ENCODE measurements at places on chromosomes 3 and 15.

- peak; percentile 1 for DNase-seq
Measured at GRCh38 chr15:71106802-71107500, 8.3 kb upstream of the THSD4 start.

DNA sequence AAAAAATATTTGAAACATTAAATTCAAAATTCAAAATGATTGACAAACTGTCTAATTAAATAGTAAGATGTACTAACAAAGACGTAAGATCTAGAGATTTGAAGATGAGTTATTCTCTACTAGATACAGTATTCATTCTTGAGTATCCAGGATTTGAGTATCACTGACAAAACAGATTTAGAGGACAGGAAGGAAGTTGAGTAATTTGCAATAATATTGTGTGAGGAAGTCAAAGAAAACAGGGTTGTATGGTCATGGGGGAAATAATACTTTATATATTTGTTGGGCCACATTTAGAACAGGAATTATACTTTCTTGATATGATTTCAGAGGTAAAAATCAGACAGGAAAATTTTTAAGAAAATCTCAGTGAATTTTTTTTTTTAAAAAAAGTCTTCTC is 393.1 kb upstream of the CDIN1 start:
- DNase-seq: no peak

GRCh38 chr3:98331329-98331728 is 22.3 kb upstream of the OR5K4 start:
- DNase-seq: no peak

DNA sequence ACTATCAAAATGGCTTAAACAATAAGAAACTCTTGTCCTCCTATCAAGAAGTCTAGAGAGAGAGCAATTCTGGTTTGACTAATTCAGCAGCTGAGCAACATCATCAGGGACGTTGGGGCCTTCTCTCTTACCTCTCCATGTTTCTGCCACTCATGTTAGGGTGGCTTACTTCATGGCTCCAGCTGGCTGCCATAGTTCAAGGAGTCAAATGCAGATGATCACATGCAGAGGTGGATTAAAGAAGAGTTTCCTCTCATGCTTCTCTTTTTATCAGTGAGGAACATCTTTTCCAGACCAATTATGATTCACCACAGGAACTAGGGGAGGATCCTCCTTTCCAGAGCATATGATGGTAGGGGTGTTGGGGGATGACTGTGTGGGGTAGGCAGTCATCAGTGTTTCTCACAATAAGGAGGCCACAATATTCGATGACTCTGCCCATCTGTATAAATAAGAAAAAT is 45.5 kb downstream of the NEK11 start:
- no peak for DNase-seq

DNA sequence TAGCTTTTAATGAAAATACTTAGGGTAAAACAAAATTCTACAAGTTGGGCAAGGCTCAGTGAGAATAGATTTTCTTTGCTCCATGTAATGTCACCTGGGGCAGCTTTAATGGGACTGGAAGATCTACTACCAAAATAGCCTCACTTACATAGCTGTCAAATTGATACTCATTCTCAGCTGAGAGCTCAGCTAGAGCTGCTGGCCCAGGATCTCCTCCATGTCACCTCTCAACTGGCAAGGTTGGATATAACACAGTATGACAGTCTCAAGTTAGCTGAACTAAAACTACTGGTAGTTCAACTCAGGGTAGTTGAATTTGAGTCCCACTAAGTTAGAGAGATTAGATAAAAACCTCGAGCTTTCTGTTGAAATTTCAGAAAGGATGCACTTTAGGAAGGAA is 218.5 kb upstream of the PLSCR5 start:
- DNase-seq: no peak

DNA sequence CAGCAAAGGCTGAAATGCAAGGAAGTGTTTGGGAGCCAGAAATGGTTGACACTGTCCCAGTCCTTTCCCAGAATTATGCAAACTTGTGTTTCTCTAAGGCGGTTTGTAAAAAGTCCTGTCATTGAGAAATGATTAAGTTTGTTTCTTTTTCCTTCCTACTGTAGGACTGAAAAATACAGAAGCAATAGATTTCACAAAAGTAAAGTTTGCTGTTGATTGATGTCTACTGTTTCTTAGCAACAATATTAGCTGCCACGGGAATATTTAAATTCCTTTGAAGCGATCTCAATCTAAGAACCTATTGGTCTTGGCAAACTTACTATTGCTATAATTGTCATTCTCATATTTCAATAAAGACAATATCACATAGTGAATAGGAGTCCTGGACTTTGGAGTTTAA is 100.7 kb upstream of the IL12A start:
- DNase-seq: no peak

- no peak for DNase-seq
Measured at GRCh38 chr3:20190991-20191390, 5.0 kb upstream of the SGO1 start.

DNA sequence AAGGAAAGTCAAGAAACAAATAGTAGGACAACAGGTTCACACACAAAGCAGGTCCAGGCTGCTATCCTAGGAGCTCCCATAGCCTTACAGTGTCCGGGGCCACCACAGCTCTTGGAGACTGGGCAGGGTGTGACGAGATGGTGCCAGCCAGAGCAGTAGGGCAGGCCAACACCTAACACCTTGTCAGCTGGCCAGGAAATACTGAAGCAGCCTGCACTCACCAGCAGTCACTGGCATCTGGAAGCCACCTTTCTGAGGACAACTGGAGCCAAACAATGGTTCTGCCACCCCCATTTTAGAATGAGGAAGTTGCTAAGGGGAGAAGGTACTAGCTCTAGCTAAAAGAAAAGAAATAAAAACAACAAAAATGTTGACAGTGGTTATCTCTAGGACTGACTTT is 47.2 kb downstream of the CCDC12 start:
- no peak for DNase-seq

DNA sequence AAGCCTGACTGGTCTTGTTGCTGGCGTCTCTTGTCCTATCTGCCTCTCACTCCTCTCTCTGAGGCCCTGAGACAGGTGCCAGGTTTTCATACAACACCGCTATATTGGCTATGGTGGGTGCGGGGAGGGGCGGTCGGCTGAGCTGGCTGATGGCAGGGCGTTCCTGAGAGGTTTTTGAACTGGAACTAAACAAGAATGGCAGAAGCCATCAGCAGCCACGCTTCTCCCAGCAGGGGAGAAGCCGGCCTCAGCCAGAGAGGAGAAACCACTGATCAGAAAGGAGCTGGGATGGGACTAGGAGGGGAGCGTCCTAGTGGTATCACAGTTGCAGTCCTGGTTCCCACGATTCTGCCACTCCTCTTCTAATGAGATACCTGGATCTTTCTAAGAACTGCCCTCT is 89.9 kb upstream of the PRR23E start:
- no peak for DNase-seq

GRCh38 chr3:128788268-128788869 is 62.4 kb downstream of the RAB7A start:
- DNase-seq: no peak

DNA sequence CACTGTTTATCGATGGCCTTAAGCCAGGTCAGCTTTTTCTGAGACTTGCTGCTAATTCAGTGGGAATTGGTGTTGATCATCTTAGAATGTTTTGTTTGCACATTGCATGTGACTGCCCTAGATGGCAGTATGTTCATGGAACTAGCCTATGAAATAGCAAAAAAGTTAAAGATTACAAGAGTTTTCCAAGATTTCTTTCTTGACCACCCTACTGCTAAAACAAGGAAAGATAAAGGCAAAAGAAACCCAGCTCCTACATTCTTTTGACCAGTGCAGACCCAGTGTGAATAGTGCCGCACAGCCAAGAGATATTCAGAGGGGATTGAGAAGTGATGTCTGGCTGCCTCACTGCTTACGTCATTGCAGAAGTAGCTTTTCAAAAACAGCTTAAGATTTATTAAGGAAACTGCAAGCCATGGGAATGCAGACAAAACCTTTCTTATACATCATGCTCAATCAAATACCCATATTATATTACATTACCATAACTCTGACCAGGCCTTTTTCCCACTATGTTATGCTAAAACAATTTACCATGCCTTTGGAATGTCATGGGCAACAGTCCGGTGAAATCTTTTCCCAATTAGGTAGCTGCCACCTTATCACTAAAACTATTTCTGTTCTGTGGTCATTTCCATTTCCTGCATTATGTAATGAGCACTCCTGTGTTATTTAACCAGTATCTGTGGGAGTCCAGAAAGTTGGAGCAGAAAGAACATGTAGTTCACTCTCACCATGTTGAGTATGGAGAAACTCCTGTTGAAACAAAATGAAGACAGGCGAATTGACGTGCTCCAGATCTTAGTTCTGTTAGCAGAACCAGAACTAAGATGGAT is 6.0 kb downstream of the PHLDB2 start:
- no peak for DNase-seq

DNA sequence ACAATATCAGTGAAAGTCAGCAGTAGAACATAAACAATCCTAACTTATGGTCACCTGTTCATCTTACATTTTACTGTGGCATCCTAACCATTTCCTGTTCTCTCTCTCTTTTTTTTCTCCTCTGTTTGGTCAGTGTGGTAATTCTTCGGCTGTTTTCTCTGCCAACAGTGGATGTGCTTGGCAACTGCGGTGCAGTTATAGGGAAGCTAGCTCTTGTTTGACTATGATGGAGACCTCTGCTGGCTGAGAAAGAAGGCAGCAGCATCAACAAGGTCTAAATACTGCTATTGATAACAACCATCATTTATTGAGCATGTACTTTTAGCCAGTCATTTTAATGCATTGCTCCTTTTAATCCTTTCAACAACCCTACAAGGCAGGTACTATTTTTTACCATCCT is 723 bp upstream of the DRD3 start:
- DNase-seq: peak; percentile 26

GRCh38 chr15:74542166-74543042 is 1.4 kb downstream of the ARID3B start:
- DNase-seq: no peak

GRCh38 chr15:89591834-89592233 is 16.6 kb downstream of the TICRR start:
- DNase-seq: no peak

- DNase-seq: peak; percentile 55
Measured at GRCh38 chr3:42300013-42300412, 34.0 kb upstream of the CCK start.

DNA sequence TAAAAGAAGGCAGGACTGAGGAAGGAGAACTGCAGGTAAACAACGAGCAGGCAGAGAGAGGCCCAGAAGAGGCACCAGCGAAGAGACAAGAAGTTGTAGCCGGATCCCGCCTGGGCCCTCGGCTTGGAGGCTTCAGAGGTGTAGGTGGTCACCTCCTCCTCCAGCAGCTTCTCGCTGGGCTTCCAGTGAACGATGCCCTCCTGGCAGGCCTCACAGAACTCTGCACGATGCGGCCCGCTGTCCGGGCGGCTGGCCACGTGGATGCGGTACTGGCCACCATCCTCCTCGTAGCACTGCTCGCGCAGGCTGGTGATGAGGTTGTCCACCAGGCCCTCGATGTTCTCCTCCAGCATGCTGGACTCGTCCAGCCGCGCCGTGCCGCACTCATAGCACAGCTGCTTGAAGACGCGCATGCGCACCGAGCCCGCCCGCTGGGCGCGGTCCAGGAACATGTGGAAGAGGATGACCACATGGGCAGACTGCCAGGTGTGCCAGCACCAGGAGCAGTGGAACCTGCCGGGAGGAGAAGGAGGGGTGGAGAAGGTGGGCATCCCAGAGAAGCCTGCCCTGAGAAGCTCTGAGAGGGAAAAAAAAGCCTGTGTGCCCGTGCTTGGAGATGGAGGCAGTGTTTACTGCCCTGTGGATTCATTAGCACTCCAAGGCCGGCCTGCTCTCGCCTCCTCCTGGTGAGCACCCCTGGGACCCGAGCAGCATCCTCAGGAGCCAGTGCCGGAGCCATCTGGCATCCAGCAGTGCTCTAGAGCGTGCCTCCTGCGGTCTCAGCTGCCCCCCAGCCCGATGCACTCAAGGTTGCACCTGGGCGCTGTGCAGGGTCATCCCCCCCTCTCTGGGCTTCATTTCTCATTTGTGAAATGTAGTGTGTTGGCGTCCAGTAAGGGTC is 3.6 kb downstream of the RTP2 start:
- DNase-seq: no peak

DNA sequence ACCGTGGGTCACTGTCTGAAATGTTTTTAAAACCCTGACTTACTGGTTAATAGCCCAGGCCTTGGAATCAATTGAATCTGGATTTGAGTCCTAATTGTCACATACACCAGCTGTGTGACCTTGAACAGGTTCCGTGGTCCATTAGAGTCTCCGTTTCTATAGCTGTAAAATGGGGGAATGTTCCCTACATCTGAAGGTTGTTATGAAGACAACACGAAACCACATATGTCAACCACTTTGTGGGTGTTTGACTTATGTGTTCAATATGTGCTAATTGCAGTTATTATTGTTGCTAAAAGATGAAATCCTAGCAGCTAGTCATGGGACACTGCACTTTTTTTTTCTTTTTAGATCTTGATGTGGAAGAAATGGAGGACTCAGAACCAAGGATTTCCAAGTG is 35.3 kb downstream of the ZBTB38 start:
- DNase-seq: no peak

- no peak for DNase-seq
Measured at GRCh38 chr15:91898843-91899242, 45.3 kb downstream of the SLCO3A1 start.

- no peak for DNase-seq
Measured at GRCh38 chr3:66041116-66041515, 2.4 kb upstream of the MAGI1 start.

GRCh38 chr3:182508919-182509711 is 284.2 kb upstream of the ATP11B start:
- no peak for DNase-seq

GRCh38 chr3:146519810-146520209 is 24.6 kb downstream of the PLSCR1 start:
- no peak for DNase-seq

GRCh38 chr3:98518816-98519215 is 3.9 kb downstream of the CLDND1 start:
- no peak for DNase-seq

DNA sequence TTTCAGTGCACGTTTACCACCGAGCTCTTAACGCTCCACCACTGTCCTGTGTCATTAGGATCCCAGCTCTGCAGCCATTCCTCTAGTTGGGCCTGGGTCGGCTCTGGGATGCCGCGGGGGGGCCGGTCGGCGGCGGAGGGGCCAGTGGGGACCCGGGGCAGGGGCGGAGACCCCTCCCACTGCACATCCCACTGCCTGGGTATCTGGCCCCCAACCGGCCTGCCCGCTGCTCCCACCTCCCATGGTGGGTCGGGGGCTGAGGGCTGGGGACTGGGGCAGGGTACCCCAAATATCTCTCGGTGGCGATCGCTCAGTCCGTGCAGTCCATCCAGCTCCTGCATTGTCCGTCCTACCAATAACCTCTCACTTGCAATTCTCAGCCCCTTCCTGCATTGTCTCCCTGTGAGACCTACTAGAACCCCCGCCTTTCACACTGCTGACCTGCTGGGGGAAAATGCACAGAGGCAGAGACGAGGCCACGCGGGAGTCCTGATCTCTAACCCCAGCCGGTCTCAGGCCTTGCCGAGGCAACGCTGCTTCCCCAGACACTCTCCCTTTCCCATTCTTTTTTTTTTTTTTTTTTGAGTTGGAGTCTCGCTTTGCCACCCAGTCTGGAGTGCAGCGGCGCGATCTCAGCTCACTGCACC is 24.0 kb upstream of the MUC20 start:
- no peak for DNase-seq

- DNase-seq: no peak
Measured at GRCh38 chr3:102132370-102132769, 283.1 kb downstream of the NFKBIZ start.

GRCh38 chr15:73990250-73991005 is 1.7 kb downstream of the STOML1 start:
- no peak for DNase-seq
